Osteocyte (in vitro differentiated cells): ENCODE measurements at places on chromosomes 6 and 20.

GRCh38 chr6:119610265-119610664, 260.7 kb upstream of the MAN1A1 start:
- DNase-seq = no peak

DNA sequence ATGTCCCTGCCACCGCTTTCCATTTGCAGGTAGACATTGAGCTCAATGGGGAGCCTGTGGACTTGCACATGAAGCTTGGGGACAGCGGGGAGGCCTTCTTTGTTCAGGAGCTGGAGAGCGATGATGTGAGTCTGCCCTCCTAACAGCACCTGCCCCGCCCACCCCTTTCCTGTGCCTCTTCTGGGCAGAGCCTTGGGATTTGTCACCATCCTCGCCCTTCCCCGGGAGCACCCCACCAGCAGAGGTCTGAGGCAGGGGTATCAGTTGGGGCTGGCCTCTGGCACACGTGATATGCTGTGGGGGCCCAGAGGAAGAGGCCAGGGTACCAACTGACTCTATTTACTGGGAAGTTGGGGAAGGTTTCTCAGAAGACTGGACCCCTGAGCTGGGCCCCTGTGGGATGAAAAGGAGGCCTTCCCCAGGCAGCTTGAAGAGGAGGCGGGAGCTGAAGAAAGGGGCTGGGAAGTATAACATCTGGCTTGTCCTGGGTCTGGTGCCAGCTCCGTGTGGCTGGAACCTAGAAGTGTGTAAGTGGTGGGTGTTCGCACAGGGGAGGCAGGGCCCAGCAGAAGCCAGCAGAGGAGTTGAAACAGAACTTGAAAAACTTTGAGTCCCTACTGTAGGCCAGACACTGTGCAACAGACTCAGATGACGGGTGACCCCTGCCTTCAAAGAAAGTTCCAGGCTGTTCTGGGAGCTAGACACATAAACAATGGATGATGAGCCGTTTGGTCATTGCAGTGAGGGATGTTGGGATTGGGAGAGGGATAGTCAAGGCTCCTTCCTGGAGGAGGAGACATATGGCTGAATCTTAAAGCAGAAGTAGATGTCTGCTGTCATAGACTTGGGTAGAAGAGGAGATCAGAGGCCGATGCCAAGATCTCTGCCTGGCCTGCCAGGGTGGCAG, 7.2 kb downstream of the LPIN3 start:
- no peak for DNase-seq

GRCh38 chr6:28673787-28674671, 148.3 kb downstream of the GPX5 start:
- DNase-seq = no peak

DNA sequence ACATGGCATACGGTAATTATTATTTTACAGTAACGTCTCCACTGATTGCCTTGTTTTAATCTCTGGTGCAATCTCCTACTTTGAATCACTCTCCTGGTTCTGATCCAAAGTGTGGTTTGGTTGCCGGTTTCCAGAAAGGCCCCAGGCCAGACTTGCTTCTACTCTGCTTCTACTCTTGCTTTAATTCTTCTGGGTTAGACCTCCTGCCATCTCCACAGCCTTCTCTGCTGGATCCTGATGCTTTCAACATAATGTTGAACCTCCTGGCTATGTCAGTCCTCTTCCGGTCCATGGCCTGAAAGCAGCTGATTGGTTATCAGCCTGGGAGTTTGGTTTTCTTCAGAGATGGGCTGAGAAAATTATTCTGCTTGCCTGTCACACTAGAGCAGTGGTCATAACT, 266.5 kb upstream of the RIMS1 start:
- no peak for DNase-seq

GRCh38 chr6:145621776-145622175, 113.5 kb downstream of the EPM2A start:
- no peak for DNase-seq

DNA sequence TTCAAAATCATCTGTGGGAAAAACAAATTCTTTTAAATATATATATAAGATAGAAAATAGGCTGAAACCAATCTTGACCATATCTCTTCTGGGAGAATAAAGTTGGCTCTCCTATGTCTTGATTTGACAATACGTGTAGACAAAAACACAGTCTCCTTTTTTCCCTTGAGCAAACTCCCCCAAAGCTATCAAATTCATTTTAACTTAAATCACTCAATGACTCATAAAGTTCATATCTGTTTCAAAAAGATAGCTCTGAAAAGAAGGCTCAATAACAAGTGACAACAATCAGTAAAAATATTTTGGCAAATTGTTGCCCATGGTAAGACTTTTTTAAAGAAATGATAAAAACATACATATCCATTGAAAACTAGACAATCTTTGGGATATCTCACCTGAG, 236.0 kb upstream of the TENT5A start:
- DNase-seq = no peak

GRCh38 chr6:139099984-139100383, 34.9 kb upstream of the HECA start:
- no peak for DNase-seq

- no peak for DNase-seq
These were observed 73.5 kb downstream of the ARMC2 start for GRCh38 chr6:108921547-108922361.

DNA sequence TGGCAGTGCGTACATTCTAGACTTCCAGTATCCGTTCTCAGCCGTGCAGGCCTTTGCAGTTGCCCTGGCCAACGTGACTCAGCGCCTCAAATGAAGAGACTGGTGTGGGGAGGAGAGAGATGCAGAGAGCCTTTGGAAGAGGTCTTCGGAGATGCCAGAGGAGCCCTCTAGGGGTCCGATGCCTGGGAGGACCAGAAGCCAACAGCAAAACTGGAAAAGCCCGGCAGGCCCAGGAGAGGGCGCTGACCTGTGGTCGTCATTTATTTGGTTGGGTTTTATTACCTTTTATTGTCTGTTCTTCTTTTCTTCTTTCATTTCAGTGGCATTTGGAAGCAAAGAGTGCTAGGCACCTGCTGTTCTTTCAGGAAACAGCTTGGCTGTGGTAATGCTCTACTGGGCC, 53.3 kb upstream of the TMEM181 start:
- DNase-seq = no peak

GRCh38 chr6:139990026-139990686, 615.7 kb upstream of the CITED2 start:
- DNase-seq = no peak

DNA sequence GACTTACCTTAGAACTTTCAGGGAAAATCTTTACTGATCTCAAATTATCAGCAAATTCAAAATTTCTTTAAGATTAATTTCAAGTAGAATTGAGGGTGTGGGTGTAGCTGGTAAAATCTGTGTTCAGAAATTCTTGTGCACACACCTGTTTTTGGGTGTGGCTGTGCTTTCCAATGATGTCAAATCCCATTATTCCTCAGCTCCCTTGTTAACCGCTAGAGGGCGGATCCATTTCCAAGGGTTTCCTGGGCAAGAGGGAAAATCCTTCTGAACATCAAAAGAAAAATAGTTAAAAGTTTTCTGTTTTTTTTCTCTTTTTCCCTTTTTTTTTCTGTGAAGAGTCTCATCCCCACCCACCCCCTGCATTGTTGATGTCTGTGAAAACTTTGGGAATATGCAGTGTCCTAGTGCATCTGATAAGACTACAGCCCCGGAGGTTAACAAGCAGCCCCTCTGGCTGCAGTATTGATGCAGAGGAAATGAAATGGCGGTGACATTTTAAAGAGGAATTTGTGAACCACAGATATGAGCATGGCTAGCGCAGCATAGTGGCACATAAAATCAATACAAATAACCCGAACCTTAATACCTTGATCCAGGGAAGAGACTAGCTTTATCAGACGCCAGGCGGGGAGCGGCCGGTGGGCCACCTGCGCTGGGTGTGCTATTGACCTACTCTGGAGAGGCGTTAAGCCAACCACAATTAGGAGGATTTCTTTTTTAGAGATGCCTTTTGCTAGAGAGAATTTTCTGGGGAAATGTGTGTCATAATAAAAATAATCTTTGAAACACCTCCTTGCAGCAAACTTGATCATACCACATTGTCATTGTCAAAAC, 130.9 kb downstream of the FOXA2 start:
- no peak for DNase-seq

- DNase-seq = no peak
These were observed 17.9 kb downstream of the VSTM2L start for GRCh38 chr20:37920679-37921322.

GRCh38 chr6:16105854-16106253, 23.0 kb upstream of the MYLIP start:
- DNase-seq = no peak

GRCh38 chr6:53062169-53062539, 3.0 kb upstream of the FBXO9 start:
- no peak for DNase-seq

DNA sequence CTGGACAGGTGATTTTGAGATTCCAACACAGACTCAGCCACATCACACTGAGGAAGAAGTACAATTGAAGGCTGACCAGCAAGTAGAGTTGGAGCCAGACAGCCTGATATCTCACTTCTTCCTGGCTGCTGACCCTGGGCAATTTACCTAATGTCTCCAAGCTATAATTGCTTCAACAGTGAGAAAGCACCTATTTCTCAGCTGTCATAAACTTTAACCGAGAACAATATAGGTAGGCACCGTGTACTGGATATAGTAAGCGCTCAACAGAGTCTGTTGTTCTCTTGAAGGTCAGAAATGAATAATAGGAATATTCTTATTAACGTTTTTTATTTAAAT, 28.3 kb downstream of the STX7 start:
- DNase-seq = no peak

DNA sequence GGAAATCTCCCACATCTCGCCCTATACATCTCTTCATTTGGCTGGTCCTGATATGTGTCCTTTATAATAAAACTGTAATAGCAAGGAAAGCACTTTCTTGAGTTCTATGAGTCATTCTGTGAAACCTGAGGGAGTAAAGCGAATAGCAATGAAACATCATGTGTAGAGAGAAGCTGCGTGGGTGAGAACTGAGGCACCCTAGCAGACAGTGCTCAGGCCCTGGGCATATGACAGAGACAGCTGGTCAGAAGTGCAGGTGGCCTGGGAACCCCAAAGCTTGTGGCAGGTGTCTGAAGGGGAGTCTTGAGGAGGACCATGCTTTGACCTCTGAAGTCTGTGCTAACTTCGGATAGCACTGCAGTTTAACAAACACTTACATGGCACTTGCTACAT, 1.3 kb upstream of the BLOC1S5 start:
- DNase-seq = no peak

DNA sequence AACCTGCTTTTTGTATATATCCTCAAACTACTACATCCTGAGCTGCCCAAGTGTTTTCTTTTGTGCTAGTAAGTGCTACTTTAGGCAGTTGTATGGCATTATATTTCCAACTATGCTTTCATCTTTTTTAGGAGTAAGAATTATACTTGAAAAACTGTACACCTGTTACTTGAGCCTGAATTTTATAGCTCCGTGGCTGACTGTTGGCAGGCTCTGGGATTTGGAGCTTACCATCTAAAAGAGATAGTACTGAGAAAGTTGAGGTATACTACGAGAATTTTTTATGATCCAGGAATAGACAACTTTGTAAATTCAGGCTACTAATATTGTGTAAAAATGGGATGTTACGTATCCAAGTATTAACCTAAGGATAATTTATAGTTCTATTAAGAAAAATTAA, 32.4 kb downstream of the RNF217 start:
- no peak for DNase-seq

DNA sequence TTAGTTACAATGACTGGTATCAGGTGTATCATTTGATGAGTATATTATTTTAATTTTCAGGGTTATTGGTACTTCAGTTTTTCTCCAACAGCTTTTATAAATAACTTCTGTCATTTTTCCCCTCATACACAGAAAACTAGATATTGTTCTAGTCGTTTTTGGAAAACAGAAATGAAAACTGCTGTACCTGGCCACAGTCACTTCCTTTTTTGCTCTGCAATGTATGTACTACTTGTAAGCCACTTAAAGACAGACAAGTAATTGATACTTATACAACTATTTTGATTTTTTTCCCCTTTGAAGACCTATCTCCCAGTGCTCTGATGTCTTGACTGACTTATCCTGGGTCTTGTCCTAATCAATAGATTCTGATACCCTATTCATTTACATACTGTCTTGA, 218.6 kb upstream of the RUNX2 start:
- no peak for DNase-seq

DNA sequence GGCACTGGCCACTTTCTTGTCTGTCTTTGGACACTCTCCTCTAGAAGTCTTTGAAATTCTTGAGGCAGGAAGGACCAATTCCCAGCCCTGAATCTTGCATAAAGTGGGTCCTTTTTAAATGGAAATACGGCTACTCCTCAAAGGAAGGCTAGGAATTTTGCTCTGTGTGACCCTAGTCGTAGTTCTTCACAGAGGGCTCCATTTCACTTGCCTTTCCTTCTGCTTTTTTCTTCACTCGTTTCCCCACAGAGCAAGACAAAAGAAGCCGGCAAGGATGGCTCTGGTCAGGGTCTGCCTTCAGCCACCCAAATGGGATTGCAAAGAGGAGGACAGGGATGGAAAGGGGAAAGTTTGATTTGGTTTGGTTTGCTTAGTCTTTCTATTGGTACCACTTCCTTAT, 25.8 kb downstream of the HLA-E start:
- no peak for DNase-seq

DNA sequence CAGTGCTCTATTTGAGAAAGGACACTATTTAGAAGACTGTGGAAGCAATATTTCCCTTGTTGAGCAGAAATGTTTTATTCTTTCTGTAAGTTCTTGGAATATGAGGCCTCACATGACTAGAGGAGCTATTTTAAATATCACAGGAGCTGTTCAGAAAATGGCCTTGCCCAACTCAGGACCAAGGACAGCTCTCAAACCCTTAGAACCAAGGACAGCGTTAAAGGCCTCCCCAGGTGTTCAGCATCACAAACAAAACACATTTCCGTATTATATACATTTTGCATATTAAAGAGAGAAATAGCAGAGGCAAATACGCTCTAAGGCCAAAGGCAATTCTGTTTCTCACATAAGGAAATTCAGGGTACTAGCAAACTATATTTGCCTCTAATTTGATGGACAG, 631.4 kb downstream of the CDH26 start:
- DNase-seq = no peak

- DNase-seq = no peak
These were observed 67.9 kb upstream of the EEF1E1 start for GRCh38 chr6:8170245-8170644.

GRCh38 chr6:40124924-40125323, 190.7 kb upstream of the MOCS1 start:
- DNase-seq = no peak

GRCh38 chr20:54086507-54087039, 16.2 kb upstream of the BCAS1 start:
- DNase-seq = no peak
